ENCODE measurements at places on chromosomes 3 and 15. TPM values are rescaled to one million over a fixed set of nuclear protein-coding genes. Genes with fewer than 3 reads are reported as not detected.

The IMPG2 gene
- total RNA-seq, result 0.15 TPM

The CSTA gene
- total RNA-seq, result 9.1 TPM

The TTC21A gene
- 16.1 TPM for total RNA-seq

The ASB14 gene
- total RNA-seq, result not detected

The SKOR1 gene
- 0.98 TPM for total RNA-seq

The BFSP2 gene
- not detected for total RNA-seq

The GABRG3 gene
- 0.33 TPM for total RNA-seq

The WDR93 gene
- 0.80 TPM for total RNA-seq

The MEGF11 gene
- not detected for total RNA-seq

The MRAS gene
- total RNA-seq, result 157 TPM

The PEAK1 gene
- total RNA-seq, result 99.5 TPM

- no peak for DNase-seq
Measured at GRCh38 chr3:185744997-185745843, 79.6 kb downstream of the IGF2BP2 start.

DNA sequence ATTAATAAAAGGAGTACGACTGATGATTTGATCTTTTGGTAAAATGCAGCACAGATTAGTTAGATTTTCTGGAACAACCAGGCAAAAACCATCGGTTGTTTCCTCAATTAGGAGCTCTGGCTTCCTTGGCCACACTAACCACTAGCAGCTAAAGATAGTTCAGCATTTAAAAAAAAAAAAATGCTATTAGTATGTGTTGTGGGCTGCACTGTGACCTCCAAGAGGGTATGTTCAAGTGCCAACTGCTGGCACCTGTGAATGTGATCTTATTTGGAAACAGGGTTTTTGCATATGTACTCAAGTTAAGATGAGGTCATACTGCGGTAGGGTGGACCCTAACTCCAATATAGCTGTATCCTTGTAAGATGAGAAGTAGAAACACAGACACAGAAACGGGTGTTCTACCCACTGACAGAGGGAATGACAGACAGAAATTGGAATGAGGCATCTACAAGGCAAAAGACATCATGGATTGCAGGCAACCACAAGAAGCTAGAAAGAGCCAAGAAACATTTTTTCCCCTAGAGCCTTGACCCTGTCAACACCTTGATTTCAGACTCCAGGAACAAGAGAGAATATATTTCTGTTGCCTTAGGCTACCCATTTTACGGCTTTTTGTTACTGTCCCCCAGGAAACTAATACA lies 534.6 kb upstream of the ROBO2 start:
- DNase-seq, result no peak

DNA sequence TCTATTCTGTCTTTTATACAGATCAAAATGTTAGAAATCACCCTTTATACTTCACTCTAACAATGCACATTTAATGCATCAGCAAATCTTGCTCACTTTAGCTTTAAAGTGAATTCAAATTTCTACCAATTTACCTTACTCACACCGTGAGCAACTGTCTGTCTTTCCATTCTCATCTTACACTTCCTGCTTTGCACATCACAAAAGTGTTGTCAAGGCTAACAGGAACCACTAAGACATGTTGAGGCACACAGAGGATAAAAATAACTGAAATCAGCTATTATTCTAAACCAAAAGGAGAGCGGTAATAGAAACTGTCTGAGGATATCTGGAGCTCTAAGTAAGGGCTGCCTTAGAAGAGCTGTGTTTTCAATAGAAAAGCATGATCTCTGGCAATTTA lies 519.9 kb downstream of the ZBBX start:
- DNase-seq, result no peak

- DNase-seq, result no peak
Measured at GRCh38 chr15:48592221-48592731, 53.2 kb downstream of the FBN1 start.

DNA sequence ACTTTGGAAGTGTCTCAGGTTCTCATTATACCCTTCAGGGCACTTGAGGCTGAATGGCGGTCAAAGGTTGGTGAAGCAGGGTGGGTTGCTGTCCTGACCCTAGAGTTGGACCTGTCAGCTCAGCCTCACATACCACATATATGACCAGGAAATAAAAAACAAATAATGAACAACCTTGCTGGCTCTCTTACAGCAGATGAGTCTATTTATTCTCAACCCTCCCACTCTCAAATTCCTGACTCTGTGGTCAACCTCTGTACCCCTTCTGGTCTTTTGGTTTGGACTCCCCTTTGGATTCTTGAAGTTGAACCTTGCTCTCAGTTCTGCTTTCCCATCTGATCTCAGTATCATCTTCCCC lies 16.9 kb downstream of the PPP2R3A start:
- no peak for DNase-seq

DNA sequence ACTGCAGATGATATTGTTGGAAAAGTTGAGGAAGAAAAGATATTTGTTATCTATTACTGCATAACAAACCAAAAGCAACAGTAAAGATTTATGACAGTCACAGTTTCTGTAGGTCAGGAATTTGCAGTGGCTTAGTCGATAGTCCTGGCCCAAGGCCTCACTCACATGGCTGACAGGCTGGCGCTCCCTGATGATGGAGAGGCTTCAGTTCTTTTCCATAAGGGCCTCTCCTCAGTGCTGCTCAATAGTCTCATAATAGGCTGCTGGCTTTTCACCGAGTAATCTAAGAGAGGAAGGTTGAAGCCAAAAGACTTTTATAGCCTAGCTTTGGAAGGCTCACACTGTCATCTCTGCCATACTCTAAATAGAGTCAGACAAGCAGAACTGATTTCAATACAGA lies 17.7 kb downstream of the IREB2 start:
- DNase-seq, result no peak

DNA sequence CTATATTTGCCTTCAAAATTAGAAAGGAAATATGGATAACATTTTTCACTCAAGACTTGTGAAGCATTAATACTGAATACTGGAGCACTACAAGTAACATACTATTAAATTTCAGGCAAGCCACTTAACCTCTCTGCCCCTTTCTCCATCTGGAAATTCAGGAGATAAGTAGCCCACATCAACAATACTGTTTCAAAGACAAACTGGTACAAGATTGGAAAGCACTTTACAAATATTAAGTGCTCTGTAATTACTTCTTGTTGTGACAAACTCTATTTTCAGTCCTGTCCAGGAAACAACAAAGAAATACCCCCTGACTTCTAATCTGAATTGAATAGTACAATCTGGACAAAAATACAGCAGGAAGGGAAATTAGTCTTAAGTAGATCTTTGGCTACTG lies 49.3 kb downstream of the TMEM212 start:
- no peak for DNase-seq

- DNase-seq, result no peak
Measured at GRCh38 chr3:99324636-99325203, 313.7 kb upstream of the COL8A1 start.

GRCh38 chr3:59189526-59189925 lies 139.7 kb upstream of the CFAP20DC start:
- DNase-seq, result no peak

GRCh38 chr15:45123397-45123796 lies 6.3 kb downstream of the DUOXA1 start:
- DNase-seq, result no peak

DNA sequence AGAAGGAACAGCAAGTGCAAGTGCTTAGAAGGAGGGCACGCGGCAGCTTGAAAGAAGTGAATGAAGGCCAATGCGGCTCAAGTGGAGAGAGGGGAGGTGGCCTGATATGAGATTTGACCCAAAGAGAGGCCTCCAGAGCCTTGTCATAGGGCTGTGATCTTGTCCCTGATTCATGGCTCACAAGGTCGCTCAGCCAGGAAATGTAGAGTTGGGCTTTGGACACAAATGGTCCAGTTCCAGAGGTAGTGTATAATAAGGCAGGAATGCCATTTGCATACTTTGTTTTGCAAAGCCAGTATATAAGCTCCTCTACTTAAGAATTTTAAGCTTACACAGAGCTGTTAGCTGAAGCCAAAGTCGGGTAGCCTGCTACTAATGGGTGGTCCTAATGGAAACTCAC lies 33.7 kb downstream of the HGD start:
- no peak for DNase-seq

DNA sequence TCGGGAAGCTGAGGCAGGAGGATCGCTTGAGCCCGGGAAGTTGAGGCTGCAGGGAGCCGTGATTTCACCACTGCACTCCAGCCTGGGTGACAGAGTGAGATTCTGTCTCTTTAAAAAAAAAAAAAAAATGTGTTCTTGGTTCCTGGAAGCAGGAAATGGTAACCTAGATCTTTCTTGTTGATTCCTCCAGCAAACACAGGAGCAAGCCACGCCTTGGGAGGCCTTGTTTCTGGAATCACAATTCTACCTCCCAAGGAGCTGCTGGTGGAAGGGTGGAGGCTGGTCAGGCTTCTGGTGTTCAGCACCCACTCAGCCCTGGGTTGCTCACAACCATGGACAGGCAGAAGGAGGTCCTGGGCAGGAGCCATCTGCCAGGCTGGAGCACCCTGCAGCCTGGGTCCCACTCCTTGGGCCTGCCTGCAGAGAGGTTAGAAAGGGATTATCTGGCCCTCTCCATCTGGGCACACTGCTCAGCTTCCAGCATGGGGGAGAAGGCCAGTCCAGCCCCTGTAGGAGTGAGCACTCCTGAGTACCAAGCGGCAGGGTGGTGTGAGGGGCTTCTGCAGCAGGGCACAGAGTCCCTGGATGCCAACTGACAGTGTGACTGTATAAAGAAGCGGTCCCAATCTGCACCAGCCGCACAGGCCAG lies 65.6 kb downstream of the ABTB1 start:
- no peak for DNase-seq

GRCh38 chr3:112042842-112043280 lies 8.3 kb downstream of the TMPRSS7 start:
- DNase-seq, result no peak

GRCh38 chr15:73571346-73571745 lies 61.8 kb downstream of the NPTN start:
- no peak for DNase-seq

- no peak for DNase-seq
Measured at GRCh38 chr3:52175416-52176179, 21.4 kb upstream of the POC1A start.

DNA sequence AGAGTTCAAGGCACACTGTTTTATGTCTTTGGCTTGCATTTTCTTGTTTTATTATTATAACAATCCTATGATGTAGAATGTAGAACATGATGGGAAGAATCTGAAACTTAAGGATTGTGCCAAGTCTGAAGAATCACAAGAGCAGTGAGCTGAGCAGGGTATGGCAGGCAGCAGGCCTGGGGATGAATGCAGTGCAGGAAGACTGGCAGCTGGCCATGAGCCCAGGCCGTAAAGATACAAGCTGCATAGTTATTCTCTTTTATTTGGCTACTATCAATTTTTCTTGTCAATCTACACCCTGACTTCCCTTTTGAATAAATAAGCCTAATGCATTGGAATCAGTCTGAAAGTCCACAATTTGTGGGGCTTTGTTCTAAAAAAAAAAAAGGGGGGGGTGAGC lies 89.6 kb upstream of the ARPP21 start:
- no peak for DNase-seq

GRCh38 chr15:84725001-84725491 lies 9.1 kb upstream of the SEC11A start:
- DNase-seq, result no peak

- DNase-seq, result no peak
Measured at GRCh38 chr3:81799403-81799802, 38.0 kb upstream of the GBE1 start.

- DNase-seq, result no peak
Measured at GRCh38 chr3:32376115-32376514, 15.5 kb upstream of the CMTM7 start.

DNA sequence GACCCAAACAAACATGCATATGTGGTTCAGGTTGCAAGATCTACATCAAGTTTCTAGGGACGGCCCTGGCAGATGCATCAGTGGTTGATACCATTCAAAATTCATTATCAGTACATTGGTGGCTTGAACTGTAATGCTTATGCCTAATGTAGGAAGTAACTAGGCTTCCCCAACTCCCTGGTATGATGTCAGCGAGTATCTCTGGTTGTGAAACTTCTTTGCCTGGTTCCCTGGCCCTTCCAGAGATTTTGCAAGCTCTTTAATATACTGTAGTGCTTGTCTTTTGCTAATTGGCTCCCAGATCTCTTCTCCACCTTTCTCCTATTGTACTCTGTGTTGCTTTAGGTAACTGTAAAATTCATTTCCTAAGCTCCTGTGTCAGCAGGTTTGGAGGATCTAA lies 114.8 kb upstream of the RARB start:
- no peak for DNase-seq

- no peak for DNase-seq
Measured at GRCh38 chr3:131299836-131300235, 81.7 kb upstream of the NUDT16 start.
